ENCODE measurements at places on chromosomes 2 and 18. TPM values are rescaled to one million over a fixed set of nuclear protein-coding genes. Genes with fewer than 3 reads are reported as not detected.

Gene ZBTB7C
- not detected for total RNA-seq

Gene STARD7
- total RNA-seq = 111 TPM

Gene MATN3
- total RNA-seq = 1.1 TPM

Gene IL36G
- not detected for total RNA-seq

Gene GPR155
- total RNA-seq = 8.5 TPM

Gene CRYGA
- not detected for total RNA-seq

Gene RAD51AP2
- total RNA-seq = under 0.01 TPM

Gene FOSL2
- 26.5 TPM for total RNA-seq

Gene KCNK3
- total RNA-seq = 1.1 TPM

Gene LDLRAD4
- total RNA-seq = 0.45 TPM

Gene GMPPA
- 67.1 TPM for total RNA-seq

Gene KLHL30
- total RNA-seq = 0.59 TPM

Gene UPP2
- total RNA-seq = not detected

Gene HK2
- 30.7 TPM for total RNA-seq

Gene DCDC2C
- not detected for total RNA-seq

Gene DRC1
- total RNA-seq = not detected

Gene INO80D
- 3.5 TPM for total RNA-seq

Gene TDRD15
- not detected for total RNA-seq

Gene TRIM43
- total RNA-seq = not detected

Gene TTR
- not detected for total RNA-seq

Gene GCG
- total RNA-seq = not detected

Gene NEUROD1
- not detected for total RNA-seq

Gene FSIP2
- total RNA-seq = 0.08 TPM

Gene RTP5
- total RNA-seq = not detected

Gene TMEFF2
- total RNA-seq = 0.12 TPM

Gene C2orf15
- 0.12 TPM for total RNA-seq

Gene MC4R
- not detected for total RNA-seq

Gene MAPK4
- not detected for total RNA-seq

Gene ZNF804A
- under 0.01 TPM for total RNA-seq

Gene ITPRIPL1
- 0.75 TPM for total RNA-seq

Gene EVA1A
- 48.0 TPM for total RNA-seq

Gene C2orf68
- 11.3 TPM for total RNA-seq

Gene PDCL3
- 11.3 TPM for total RNA-seq
